Mesendoderm (in vitro differentiated cells): ENCODE measurements at places on chromosomes 13 and 19.
A peak's percentile ranks its signal among the peaks of the same experiment; 100 is the strongest.

GRCh38 chr19:47469719-47470118 is 2.0 kb downstream of the SLC8A2 start:
- H3K27ac ChIP-seq = no peak overlapping the region
- no peaks in the 10 kb centered on the region for H3K27me3 ChIP-seq
- no peaks in the 10 kb centered on the region for H3K36me3 ChIP-seq
- H3K4me1 ChIP-seq = peaks cover under 1% of the 10 kb centered on the region
- H3K4me3 ChIP-seq = no peak overlapping the region

DNA sequence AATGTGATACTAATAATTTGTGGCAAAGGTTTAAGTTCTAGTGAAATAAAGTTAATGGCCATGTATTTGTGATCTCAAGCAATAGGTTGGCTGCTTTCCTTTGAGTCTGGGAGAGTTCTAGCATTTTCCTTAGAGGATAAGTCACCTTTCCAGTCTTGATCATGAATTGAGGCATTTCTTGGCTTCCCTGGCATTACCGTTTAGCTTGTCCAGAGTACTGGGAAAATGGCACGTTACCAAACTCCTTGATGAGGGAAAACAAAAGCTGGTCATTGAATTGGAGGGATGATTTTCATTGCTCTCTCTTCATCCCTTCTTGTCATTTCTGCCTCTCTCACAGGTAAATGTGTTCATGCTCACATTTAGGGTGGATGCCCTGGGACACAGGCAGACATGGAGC is 34.0 kb upstream of the SPRY2 start:
- H3K36me3 ChIP-seq = no peaks in the 10 kb centered on the region
- H3K4me3 ChIP-seq = no peak overlapping the region
- no peaks in the 10 kb centered on the region for H3K4me1 ChIP-seq

- H3K27me3 ChIP-seq = no peaks in the 10 kb centered on the region
- no peak overlapping the region for H3K4me3 ChIP-seq
- no peaks in the 10 kb centered on the region for H3K4me1 ChIP-seq
- no peak overlapping the region for H3K27ac ChIP-seq
- peak; percentile 80 for DNase-seq
Measured at GRCh38 chr13:91647361-91647990, 249.1 kb downstream of the GPC5 start.

GRCh38 chr13:57996717-57997116 is 365.2 kb downstream of the PCDH17 start:
- H3K27ac ChIP-seq = no peak overlapping the region
- no peaks in the 10 kb centered on the region for H3K36me3 ChIP-seq
- no peak overlapping the region for H3K4me3 ChIP-seq
- no peaks in the 10 kb centered on the region for H3K27me3 ChIP-seq
- no peak for DNase-seq
- H3K4me1 ChIP-seq = no peaks in the 10 kb centered on the region

DNA sequence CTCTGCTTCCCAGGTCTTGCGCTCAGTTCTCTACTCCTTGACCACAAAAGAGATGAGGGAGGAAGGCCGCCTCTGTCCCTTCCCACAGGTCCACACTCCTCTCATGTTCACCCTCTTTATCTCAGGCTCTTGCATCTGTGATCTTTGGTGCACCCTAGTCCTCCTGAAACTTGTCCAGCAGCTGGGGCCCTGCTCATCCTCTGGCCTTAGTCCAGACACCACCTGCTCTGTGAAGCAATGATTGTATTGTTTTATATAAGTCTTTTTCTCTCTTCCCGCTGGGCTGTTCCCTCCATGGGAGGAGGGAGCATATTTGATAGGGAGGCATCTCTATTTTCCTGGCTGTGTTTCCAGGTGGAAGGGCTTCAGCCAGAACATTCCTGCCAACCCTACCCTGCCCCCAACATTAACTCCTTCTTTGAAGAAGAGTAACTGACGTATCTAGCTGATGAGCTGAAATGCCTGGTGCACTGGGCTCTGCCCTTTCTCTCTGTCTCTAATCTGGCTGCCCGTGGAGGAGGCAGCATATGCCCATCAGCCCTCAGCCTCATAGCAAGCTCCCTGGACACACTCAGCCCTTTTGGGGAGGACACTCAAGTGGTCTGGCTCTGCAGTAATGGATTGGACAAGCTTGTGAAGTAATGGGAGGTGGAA is 38.2 kb upstream of the SIAH3 start:
- H3K27me3 ChIP-seq = no peaks in the 10 kb centered on the region
- peaks cover 4% of the 10 kb centered on the region for H3K4me1 ChIP-seq
- H3K4me3 ChIP-seq = no peak overlapping the region
- H3K36me3 ChIP-seq = no peaks in the 10 kb centered on the region
- H3K27ac ChIP-seq = no peak overlapping the region

GRCh38 chr19:7988307-7988706 is 17.1 kb downstream of the ELAVL1 start:
- peak; percentile 64 for DNase-seq
- peaks cover 4% of the 10 kb centered on the region for H3K4me1 ChIP-seq
- H3K27ac ChIP-seq = peak overlapping the region; percentile 50
- H3K36me3 ChIP-seq = peaks cover 18% of the 10 kb centered on the region
- H3K27me3 ChIP-seq = no peaks in the 10 kb centered on the region
- no peak overlapping the region for H3K4me3 ChIP-seq

- H3K36me3 ChIP-seq = no peaks in the 10 kb centered on the region
- no peak overlapping the region for H3K4me3 ChIP-seq
- no peaks in the 10 kb centered on the region for H3K4me1 ChIP-seq
- H3K27me3 ChIP-seq = no peaks in the 10 kb centered on the region
- no peak overlapping the region for H3K27ac ChIP-seq
- DNase-seq = no peak
Measured at GRCh38 chr13:84032116-84032515, 149.8 kb upstream of the SLITRK1 start.

- H3K27ac ChIP-seq = no peak overlapping the region
- H3K36me3 ChIP-seq = no peaks in the 10 kb centered on the region
- no peaks in the 10 kb centered on the region for H3K27me3 ChIP-seq
- DNase-seq = peak; percentile 85
- H3K4me3 ChIP-seq = no peak overlapping the region
Measured at GRCh38 chr13:44108331-44108858, 228.7 kb downstream of the LACC1 start.

- H3K36me3 ChIP-seq = no peaks in the 10 kb centered on the region
- no peak overlapping the region for H3K27ac ChIP-seq
- H3K4me1 ChIP-seq = peaks cover 3% of the 10 kb centered on the region
- DNase-seq = peak; percentile 84
- no peak overlapping the region for H3K4me3 ChIP-seq
Measured at GRCh38 chr13:99916366-99917103, 55.0 kb downstream of the ZIC5 start.

GRCh38 chr13:109611912-109612691 is 174.3 kb downstream of the IRS2 start:
- H3K27me3 ChIP-seq = no peaks in the 10 kb centered on the region
- H3K27ac ChIP-seq = no peak overlapping the region
- no peak for DNase-seq
- H3K36me3 ChIP-seq = no peaks in the 10 kb centered on the region
- no peak overlapping the region for H3K4me3 ChIP-seq

DNA sequence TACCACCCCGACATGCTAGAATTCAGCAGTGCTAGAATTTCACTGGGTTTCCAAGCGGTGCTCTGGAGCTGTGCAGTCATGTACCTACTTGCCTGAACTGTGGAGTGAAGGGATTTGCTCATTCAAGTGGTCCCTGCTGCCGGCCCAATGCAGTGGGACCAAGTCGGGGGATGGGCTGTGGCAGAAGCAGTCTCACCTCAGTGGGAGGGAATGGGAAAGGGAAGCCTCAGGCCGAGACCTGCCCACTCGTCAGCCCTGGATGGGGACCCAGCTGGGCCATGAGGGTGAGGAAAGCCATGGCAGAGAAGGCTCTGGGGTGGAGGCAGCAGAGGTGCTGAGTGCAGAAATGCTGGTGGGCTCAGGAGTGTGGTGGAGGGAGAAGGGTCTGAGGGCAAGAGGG is 14.9 kb downstream of the KLHL26 start:
- H3K27ac ChIP-seq = no peak overlapping the region
- no peaks in the 10 kb centered on the region for H3K27me3 ChIP-seq
- no peak overlapping the region for H3K4me3 ChIP-seq
- no peaks in the 10 kb centered on the region for H3K36me3 ChIP-seq
- H3K4me1 ChIP-seq = no peaks in the 10 kb centered on the region

- no peak for DNase-seq
- no peak overlapping the region for H3K4me3 ChIP-seq
- H3K36me3 ChIP-seq = no peaks in the 10 kb centered on the region
- no peak overlapping the region for H3K27ac ChIP-seq
- H3K4me1 ChIP-seq = no peaks in the 10 kb centered on the region
Measured at GRCh38 chr13:60696602-60697001, 299.6 kb downstream of the TDRD3 start.

- H3K4me1 ChIP-seq = no peaks in the 10 kb centered on the region
- H3K4me3 ChIP-seq = no peak overlapping the region
- no peak for DNase-seq
- peaks cover 14% of the 10 kb centered on the region for H3K36me3 ChIP-seq
- H3K27ac ChIP-seq = no peak overlapping the region
Measured at GRCh38 chr19:5932146-5932545, 18.1 kb downstream of the CAPS start.

DNA sequence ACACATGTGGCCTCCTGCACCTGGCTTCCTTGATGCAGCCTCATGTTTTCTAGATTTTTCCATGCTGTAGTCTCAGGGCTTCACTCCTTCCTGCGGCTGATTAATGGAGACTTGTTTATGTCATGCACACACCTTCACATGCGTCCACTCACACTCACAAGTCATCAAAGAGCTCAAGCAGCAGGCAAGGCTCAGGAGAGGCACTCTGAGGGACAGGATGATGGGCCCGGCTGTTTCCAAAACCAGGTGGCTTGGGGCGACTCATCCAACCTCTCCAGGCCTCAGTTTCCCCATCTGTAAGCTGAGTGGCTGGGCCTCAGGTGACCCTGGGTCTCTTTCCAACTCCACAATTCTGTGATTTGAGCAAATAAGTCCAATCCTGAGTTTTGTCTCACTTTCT is 36.9 kb downstream of the RASA3 start:
- no peak overlapping the region for H3K4me3 ChIP-seq
- H3K27ac ChIP-seq = no peak overlapping the region
- DNase-seq = no peak
- H3K27me3 ChIP-seq = no peaks in the 10 kb centered on the region

DNA sequence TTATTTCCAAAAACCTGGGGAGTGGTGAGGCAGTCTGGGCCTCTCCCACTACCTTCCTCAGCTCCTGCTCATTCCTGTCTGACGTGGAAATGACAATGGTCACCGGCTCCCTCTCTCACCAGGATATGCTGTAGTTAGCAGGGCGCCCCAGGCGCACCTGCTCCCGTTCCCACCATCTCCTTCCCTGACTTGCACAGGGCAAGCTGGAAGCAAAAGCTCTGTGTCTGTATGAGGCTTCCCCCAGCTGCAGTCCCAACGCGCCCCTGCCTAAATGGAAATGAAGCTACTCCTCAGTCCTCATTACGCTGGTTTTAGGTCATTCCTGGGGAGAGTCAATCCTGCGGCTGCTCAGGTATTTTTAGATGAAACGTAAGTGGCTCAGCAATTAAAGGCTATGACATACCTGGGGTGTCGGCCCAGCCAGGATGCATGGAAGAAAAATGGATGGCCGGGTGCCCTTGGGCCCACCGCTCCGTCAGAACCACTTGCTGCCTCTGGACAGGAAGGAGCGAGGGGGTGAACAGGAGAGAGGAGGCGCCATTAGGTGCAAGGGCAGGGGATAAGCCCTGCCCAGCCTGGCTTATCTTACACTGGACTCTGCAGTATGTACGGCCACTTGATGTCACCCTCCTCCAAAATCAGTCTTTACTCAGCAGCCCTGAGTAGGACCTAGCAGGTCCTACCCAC is 32.4 kb downstream of the DHRS12 start:
- no peak overlapping the region for H3K4me3 ChIP-seq
- no peaks in the 10 kb centered on the region for H3K27me3 ChIP-seq
- H3K36me3 ChIP-seq = no peaks in the 10 kb centered on the region
- no peaks in the 10 kb centered on the region for H3K4me1 ChIP-seq
- DNase-seq = no peak
- no peak overlapping the region for H3K27ac ChIP-seq

DNA sequence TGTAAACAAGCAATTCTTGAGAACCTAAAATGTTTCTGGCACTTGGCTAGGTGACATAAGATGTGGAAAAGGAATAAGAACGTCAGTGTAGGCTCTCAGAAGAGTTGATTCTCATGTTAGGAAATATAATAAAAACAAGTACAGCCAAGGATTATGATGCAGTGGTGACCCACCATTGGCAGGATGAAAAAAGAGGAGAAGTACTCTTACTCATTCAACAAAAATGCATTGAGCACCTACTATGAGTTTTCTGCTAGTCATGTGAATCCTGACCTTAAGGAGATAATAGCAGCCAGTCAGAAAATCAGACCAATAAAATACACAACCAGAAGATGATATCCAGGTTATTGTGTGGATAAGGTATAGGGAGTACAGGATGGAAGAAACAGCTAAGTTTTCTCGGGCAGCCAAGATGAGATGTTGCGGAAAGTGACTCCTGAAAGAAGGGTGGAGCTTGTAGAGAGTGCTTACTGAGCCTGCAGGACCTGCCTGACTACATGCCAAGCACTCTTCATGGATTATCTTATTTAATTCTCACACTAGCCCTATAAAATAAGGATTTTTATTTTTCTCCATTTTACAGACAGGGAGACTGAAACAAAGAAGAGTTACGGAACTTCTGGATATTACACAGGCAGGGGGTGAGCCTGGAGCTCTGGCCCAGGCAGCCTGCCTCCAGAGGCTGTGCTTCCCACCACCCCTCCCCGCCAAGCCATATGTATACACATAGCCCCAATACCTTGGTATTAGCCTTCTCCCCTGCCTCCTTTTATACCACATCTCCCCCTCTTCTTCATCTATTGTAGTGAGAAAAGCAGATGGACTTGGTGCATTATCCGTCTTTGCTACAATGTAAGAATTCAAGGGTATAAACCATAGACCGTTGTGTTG is 58.0 kb downstream of the TGDS start:
- DNase-seq = no peak
- H3K4me1 ChIP-seq = no peaks in the 10 kb centered on the region
- no peaks in the 10 kb centered on the region for H3K36me3 ChIP-seq
- H3K27me3 ChIP-seq = no peaks in the 10 kb centered on the region
- no peak overlapping the region for H3K4me3 ChIP-seq

GRCh38 chr19:35642798-35643254 is 1.3 kb downstream of the ETV2 start:
- peaks cover 15% of the 10 kb centered on the region for H3K4me1 ChIP-seq
- H3K27ac ChIP-seq = peak overlapping the region; percentile 90
- DNase-seq = no peak
- no peaks in the 10 kb centered on the region for H3K36me3 ChIP-seq
- H3K27me3 ChIP-seq = no peaks in the 10 kb centered on the region

- H3K27ac ChIP-seq = no peak overlapping the region
- H3K4me3 ChIP-seq = no peak overlapping the region
- no peak for DNase-seq
Measured at GRCh38 chr19:32138416-32138815, 207.0 kb upstream of the ZNF507 start.

GRCh38 chr13:47519626-47520025 is 481.4 kb downstream of the SUCLA2 start:
- H3K4me3 ChIP-seq = no peak overlapping the region
- no peak for DNase-seq
- no peaks in the 10 kb centered on the region for H3K36me3 ChIP-seq
- no peaks in the 10 kb centered on the region for H3K27me3 ChIP-seq
- no peak overlapping the region for H3K27ac ChIP-seq
- H3K4me1 ChIP-seq = no peaks in the 10 kb centered on the region
